ENCODE measurements at places on chromosomes 6 and 20.

GRCh38 chr6:5958921-5959320, 47.8 kb downstream of the NRN1 start:
- DNase-seq = no peak

DNA sequence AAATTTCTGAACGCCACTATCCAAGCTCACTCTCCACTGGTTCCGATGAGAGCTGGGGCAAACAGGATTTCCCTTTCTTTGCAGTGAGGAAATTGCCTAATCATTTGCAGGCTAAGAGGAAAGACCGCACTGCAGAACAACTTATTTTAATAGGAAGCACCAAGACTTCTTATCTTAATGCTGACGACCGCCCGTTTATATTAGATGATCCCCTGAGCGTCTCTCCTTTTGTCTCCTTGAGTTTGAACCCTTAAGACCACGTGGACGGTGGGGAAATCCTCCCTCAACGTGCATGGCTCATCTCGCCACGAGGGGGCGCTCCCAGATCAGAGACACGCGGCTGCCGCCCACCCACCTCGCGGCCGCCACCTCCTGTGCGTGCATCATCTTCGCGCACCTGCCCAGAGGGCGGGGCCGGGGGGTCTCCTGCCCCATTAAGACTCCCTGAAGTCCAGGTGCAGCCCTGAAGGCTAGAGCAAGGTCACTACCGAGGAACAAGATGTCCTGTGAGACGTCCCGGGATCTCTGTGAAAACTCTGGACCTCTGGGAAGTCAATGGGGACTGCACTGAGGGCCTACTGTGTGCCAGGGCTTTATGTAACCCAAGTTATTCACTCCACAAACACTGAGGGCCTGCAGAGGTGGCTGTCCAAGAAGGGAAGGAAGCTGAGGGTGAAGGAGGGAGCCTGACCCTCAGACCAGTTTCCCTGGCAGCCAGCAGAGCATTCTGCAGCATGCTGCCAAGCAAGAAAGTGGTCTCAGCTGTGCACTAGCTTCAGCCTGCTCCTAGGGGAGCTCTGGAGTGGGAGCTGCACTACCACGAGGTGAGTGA, 28.1 kb downstream of the PDYN start:
- DNase-seq = peak; percentile 81

- DNase-seq = no peak
Measured at GRCh38 chr20:61090541-61090940, 161.5 kb upstream of the CDH4 start.

GRCh38 chr6:52389626-52390360, 27.8 kb downstream of the PAQR8 start:
- no peak for DNase-seq

DNA sequence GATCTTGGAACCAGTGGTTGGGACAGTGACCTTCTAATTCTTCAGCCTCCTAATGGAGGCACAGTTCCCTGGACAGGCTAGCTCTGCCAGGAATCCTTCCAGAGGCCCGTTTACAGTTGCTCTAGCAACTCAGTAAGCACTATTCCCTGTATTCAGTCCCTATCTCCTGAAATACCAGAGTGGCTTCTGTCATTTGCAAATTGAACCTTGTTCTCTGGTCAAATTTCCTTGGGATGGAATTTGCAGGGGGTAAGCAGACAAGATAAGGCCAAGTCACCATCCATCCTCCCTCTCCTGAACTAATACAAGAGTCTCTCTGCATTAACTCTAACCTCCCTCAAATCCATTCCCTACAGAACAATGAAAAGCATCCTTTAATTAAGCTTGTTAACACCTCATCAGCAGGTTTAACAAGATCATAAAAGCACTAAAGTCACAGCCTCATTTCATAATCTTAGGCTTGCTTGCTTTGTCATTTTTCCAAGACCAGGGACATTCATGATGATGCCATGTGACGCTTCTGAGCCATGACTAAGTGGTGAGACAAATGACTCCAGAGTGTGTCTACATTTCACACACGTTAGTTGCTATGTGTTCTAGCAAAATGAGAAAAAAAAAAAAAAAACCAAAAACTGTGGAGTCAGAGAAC, 37.1 kb downstream of the SLC22A23 start:
- DNase-seq = no peak

DNA sequence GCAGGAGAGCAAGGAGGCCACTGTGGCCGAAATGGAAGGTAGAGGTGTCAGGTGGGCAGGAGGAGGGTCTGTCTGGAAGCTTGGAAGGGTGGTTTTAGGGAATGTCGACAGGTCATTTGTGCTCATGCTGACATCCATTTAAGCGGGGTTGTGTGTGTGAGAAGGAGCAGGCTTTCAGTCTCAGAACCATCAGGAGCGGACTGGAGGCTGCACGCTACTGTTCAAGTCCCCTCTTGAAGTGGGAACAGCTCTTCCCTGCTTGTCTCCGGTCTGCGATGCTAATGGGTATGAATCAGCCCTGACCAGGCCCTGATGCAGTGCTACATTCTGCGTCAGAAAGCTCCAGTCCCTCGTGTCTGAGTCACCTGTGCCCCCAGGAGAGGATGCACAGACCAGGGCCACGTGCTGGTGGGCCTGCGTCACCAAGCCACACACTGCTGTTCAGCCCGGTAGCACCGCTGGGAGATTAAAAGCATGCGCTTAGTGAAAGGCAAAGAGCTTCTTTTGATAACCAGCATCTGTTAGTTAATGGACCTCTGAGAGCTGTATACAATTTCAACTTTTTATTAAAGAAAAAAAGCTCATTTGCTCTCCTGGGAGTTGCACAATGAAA, 58.0 kb downstream of the APCDD1L start:
- no peak for DNase-seq

DNA sequence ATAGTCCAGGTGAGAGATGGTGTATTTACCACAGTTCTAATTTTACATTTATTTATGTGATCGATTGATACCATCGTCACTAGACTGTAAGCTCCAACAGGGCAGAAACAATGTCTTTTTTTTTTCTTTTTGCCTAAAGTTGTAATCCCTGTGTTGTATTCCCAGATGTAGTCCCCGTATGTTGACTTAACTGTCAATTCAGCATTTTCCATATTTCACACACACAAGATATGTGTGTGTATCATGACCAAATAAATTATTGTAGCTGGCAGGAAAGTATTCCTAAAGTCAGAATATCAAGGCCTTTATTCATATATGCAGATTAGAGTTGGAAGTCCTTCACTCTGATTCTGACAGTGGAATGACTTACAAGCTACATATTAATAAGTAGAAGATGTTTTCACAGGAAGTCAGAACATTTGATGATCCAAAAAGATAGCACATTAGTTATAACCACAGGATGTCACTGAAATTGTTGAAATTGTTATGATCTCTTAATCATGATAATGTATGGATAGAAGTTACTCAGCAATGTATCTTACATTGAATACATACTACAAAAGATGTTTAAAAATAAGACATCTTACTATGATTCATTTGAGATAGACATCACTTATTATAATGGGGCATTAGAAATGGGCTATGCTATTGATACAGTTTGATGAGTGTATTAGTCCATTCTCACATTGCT, 10.6 kb downstream of the RNF182 start:
- DNase-seq = no peak

- DNase-seq = no peak
Measured at GRCh38 chr6:147618927-147619326, 110.4 kb downstream of the SAMD5 start.

DNA sequence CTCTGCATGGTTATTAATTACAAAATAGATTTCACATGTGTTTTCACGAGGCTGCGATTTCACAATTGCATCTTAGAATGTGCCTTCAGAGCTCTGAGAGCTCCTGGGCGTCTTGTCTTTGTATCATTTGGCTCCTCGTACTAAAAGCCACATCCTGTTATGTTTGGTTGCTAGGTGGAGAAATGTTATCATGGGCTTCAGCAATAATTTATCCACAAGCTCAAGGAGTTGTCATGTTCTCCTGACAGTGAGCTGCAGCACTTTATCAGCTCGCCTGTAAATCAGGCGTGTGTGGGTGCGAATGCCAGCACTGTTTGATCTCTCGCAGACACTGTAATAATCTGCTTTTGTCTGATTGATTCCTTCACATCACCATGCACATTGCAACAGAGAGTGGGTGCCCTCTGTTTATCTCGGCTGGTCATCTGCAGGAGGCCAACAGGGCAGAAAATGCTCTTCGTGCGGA, 218.6 kb upstream of the ZFP64 start:
- no peak for DNase-seq

DNA sequence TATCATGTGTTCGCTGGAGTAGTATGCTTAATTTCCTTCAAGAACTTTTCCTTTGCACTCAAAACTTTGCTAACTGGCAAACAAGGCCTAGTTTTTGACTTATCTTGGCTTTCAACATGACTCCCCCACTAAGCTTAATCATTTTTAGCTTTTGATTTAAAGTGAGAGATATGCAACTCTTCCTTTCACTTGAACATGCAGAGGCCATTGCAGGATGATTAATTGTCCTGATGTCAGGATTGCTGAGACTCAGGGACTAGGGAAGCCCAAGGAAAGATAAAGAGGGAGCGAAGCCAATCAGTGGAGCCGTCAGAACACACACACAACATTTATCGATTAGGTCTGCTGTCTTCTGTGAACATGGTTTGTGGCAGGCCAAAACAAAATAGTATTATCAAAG, 491.4 kb downstream of the CBLN4 start:
- DNase-seq = no peak

DNA sequence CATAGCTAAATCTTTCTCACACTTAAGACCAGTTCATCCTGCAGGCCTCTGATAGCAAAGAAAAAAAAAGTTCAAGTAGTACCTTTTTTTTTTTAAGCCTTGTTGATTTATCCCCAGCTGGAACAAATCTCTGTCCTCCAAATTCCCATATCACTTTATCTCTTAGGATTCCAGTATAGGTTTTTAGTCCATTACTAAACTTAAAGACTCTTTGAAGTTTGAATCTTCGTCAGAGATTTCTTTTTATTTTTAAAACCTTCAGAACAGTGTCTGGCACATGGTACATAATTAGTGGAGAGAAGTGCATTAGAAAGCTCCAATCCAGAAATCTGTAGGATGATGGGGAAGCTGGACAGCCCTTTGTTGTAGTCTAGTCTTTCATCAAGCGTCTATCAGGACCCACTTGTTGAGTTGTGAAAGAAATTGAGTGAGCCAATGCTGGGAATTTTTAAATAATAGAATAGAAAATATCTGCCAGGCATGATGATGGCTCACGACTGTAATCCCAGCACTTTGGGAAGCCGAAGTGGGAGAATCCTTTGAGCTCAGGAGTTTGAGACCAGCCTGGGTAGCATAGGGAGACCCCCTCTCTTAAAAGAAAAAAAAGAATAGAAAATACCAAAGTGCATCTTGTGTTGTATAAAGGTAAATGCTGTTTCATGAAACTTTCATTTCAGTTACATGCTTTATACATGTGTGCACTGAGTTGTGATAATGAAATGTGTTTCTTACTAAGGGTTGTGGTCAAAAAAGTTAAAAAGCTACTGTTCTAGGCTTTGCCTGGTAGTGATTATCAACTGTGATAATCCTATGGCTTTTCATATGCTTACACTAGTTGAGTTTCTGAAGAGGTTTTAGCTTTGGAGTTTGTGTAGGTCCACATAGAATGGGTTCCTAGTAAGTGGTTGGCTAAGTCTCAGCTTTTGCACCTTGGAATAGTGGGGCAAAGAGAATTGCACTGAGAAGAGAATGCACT, 3.2 kb downstream of the NFYA start:
- DNase-seq = no peak

GRCh38 chr6:6749702-6750491, 161.4 kb downstream of the LY86 start:
- DNase-seq = no peak

DNA sequence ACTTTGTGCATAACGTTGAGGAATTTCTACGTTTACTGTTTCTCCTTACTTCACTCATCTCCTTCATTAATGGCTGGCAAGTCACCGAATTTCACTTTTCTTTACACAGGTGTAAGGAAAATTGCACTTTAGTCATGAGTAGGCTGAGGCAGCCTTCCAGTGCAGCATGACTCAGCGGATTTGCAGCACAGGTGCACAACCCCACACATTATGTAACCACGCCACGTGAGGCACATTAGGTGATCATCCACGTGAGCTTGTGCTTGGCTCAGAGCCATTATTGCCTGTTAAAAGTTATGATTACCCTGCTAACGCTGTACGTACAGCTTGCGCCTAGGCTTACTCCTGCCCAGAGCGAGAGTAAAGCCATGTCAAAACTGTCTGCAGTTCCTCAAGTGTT, 158.8 kb downstream of the NKAIN2 start:
- no peak for DNase-seq

DNA sequence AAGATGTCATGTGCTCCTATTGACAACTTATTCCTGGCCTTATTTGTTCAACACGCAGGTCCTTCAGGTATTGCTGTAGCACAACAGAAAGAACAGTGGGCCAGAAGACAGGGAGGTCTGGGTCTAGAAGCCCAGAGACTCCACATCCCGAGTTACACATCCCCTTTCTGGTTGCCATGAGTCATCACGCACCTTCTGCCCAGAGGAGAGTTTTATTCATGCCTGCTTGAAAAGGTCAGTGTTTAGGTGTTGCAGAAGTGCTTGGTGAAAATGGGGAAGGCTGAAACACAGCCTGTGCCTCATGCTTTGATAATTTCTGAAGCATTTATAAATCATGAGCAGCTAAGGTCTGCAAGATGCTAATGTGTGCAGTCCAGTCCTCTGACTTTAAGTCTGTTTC, 256.4 kb downstream of the GMPR start:
- no peak for DNase-seq
